ENCODE measurements at places on chromosomes 1 and 21.

DNA sequence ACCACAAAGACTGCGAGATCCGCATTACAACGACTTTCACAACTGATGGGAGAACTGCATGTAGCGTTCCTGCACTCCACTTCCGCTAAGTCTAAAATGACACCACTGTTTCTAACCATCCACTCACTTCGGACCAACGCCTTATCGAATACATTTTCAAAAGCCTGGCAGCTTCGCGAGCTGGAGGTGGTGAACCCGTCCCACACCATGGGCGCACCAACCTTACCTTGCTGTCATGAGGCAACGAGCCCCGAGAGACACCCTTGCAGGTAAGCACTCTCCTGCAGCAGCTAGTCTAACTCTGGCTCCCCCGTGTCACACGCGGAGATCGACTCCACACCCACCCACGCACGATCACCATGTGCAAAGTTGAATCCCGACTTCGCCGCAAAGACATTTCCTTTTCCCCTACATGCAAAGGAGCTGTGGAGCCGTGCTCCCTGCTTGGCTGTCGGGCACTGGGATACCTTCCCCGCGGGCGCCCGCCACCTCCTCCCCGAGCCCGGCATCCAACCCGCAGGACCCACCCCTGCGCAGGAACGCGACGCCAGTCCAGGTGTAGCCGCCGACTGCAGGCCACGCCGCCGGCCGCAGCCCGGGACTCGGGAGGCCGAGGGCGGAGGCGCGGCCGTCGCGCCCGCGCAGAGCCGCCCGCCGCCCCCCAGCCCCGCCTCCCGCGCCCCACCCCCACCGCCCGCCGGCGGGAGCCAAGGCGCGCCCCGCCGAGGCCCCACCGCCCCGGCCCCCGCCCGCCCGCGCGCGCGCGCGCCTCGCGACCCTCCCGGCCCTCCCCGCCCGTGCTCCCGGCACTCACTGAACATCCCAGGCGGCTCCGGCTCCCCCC is 629 bp downstream of the TAF5L start:
- DNase-seq: no peak

GRCh38 chr1:42442662-42443061 is 13.2 kb downstream of the ZMYND12 start:
- no peak for DNase-seq

GRCh38 chr1:18802231-18802630 is 57.2 kb downstream of the TAS1R2 start:
- DNase-seq: no peak

- no peak for DNase-seq
These were observed 17.2 kb upstream of the SLAMF6 start for GRCh38 chr1:160539990-160540858.

DNA sequence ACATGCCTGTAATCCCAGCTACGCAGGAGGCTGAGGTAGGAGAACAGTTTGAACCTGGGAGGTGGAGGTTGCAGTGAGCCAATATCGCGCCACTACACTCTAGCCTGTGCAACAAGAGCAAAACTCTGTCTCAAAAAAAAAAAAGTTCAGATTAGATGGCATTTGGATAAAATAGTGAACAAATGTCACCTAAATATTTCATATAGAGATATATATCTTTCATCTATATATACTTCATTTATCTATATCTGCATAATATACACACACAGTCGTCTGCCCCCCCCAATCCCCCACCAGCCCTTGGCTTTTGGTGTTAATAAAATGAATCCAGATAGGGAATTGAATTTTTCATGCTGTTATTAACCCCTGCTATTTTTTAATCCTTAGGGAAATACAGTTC is 5.0 kb downstream of the PPP1R15B start:
- DNase-seq: no peak

- DNase-seq: no peak
These were observed 124.2 kb downstream of the CACNA1E start for GRCh38 chr1:181607524-181607923.

DNA sequence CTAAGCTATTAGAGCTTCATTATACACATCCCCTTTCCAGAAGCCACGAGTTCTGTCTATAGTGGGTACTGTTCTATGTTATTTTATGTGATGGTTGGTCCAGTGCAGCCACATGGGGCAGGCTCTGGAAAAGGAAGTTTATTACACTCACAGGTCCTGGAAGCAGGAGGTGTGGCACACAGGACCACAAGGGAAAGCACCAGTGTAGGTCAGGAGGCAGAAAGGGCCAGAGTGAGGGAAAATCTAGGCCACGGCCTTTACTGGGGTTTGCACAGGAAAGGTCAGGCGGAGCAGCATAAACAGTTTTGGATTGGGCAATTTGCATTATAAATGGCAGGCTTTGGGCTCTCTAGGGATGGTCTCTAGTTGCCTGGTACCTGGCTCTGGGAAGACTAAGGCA is 21.8 kb upstream of the CNIH3 start:
- no peak for DNase-seq

DNA sequence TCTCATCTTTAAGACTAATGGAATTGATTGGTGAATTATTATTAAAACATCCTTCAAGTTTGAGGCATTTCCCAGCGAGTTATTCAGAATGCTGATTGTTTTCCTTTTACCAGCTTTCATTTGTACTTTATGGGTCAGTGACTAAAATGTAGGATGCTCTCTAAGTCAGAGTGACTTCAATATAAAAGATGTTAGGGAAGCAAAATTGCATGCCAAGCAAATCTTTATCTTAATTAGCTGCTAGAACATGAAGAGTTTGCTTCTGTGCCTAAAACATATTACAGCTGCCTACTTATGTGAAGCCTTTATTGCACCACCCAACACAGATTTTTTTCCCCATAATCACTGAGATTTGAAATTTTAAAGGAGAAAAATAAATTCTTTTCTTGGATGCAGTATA is 79.8 kb upstream of the CYYR1 start:
- no peak for DNase-seq

GRCh38 chr1:166947398-166948043 is 27.8 kb downstream of the ILDR2 start:
- peak; percentile 61 for DNase-seq

DNA sequence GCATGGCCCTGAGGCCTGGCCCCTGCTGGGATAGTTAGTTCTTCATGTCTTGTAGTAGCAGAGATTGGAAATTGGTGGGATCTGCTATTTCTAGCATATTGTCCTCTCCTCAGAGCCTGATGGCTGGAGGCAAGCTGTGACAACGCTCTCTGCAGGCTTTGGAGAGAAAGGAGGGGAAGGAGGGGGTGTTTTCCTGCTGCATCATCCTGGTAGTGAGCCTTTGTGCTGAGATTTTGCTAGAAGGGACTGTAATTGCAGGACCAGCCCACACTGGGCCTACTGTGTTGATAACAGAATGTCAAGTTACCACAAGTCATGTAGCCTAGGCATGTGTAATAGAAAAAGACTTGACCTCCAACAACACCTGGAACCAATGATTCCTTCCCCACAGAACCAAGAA is 351.0 kb downstream of the SIPA1L2 start:
- DNase-seq: no peak

DNA sequence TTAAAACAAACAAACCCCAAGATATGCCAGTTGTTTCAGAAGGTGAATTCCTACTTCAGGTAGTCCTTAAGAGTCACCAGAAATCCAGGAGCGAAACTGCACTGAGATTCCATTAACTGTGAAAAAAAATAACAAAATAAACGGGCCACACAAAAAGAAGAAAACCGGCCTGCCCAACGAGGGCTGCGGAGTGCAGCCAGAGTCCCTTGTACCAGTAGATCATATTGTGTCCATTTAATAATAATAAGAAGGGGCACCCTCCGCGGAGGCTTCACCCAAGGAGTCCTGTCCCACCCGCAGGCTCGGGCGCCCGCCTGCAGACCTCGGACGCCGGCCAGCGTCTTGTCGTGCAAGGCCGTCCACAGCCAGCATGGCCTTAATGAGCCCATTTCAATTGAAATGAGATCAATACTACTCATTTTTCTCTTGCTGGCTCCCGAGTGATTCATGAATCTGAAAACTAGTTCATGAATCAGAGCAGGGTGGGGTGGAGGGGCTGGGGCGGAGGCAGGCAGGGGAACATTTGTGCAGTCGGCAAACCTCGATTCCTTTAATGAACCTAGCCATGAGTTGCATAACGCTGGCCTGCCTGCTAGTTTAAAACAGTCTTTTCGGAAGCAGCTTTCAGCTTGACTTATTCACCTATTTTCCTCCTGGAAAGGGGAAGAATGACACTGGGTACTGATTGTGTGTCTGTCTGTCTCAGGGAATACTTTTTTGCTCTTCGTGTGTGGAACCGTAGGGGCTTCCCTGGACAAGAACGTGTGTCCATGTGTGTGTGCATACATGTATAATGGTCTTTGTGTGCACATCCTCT is 113.1 kb upstream of the IRF2BP2 start:
- DNase-seq: no peak

DNA sequence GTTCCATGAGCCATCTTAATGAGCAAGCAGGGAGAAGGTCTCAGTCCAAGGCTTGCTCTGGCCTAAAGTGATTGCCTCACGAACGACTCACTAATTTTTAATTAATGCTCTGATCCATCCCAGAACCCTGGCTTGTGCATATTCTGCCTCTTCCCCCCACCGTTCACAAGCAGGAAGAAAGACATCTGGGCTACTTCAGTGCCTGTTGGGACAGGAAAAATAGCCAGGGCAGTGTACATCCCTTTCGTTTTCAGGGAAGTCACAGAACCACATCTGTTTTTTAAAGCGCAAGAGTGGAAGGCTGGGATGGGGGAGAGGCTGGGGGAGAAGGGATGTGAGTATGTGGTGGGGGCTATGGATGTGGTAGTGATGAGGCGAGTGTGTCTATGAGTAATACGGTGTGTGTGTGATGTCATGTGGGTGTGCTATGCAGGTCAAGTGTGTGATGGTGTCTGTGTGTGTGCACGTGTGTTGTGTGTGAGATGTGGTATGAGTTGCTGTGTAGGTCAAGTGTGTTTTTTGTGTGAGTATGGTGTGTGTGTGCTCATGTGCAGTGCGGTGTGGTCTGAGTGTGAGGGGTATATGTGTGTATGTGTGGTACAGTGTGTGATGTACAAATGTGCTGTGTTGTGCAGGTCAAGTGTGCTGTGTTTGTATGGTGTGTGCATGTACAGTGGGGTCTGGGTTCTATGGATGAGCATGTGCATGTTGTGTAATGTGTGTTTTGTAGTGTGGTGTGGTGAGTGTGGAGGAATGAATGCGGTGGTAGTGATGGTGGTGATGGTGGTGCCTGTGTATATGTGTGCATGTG is 64.9 kb upstream of the SYT6 start:
- no peak for DNase-seq

GRCh38 chr1:156908541-156908940 is 11.9 kb upstream of the LRRC71 start:
- DNase-seq: no peak

- no peak for DNase-seq
These were observed 32.4 kb downstream of the SLC19A1 start for GRCh38 chr21:45509566-45510465.

DNA sequence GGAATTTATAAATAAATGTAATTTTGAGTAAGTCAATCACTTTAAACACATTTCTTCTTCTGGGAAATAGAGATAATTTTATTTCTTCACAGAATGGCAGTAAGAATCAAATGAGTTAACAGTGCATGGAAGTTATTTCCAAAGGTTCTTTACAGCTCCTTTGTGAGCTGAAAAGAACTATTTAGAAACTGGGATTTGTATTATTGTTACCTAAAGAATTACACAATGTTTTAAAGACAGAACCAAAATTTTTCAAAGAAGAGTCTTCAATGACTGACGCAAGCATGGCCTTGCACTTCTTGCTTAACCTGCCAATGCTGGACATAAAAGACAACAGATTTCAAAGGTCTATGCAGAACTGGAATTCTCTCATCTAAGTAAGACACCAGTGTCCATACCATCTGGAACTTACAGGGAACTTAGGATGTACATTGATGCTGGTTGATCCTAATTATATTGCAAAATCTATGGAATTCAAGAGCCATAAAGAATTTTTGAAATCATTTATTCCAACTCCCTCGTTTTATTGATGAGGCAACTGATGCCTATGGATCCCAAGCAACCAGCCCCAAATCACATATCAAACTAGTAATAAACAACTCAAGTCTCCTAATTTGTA is 2.7 kb downstream of the COLGALT2 start:
- no peak for DNase-seq

- no peak for DNase-seq
These were observed 19.0 kb upstream of the RGS2 start for GRCh38 chr1:192789871-192790270.

GRCh38 chr1:32100359-32100758 is 7.5 kb upstream of the KPNA6 start:
- DNase-seq: no peak

DNA sequence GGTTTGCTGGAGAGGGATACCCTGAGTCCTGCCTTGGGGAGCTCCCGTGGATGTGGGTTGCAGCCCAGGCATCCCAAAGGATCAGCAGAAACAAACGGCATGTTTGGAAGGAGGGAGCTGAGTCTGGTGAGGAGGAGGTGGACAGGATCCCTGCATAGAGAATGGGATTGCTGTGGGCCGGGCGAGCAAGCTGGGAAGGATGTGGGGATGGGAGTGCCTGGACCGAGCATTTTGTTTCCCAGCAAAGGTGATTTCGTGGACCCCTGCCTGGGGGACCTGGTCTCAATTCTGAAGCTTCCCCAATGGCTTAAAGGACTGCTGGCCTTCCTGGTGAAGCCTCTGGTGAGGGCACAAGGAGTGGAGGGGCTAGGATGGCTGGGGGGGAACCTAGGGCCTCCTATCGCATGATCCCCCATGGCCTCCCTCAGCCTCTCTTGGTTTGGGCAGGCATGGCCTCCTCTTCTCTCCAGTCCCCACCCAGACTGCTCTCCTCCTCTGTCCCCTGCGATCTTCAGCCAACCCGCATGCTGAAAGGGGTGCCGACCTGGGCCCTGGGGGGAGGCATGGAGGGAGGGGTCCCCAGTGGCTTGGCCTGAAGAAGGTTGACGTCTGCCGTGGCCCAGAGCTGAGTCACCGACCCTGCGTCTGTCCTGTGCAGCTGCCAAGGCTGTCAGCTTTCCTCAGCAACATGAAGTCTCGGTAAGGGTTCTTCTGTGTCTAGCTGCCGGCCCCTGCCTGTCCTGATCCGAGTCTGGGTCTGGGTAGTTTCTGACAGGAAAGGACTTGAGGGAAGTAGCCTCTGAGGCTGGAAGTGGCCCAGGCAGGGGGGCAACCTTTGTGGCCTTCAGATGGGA is 16.3 kb downstream of the FAAH start:
- DNase-seq: no peak

DNA sequence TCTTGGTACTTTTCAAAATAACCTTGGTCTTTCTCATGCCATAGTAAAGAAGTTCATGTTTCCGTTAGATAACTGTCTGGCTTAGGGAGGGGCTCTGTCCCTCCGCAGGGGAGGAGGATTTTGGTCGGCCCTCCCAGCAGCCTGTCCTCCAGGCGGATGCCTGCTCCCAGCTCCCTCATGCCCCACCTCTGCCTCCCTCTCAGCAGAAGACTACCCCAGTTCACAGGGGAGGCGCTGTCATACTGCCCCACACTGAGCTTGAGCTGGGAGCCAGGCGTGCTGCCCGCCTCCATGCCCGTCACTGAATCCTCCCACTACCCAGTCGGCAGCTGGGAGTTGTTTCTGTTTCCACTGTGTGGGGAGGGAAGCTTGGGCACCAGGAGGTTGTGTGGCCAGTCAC is 127.3 kb downstream of the CAMTA1 start:
- no peak for DNase-seq

- DNase-seq: no peak
These were observed 24.4 kb upstream of the TARBP1 start for GRCh38 chr1:234503193-234504050.

GRCh38 chr1:83318366-83318765 is 680.6 kb downstream of the TTLL7 start:
- DNase-seq: no peak

GRCh38 chr1:93871366-93871765 is 7.6 kb downstream of the DNTTIP2 start:
- no peak for DNase-seq

- DNase-seq: no peak
These were observed 298.7 kb upstream of the USP25 start for GRCh38 chr21:15431053-15431452.

GRCh38 chr1:178266619-178267066 is 172.7 kb downstream of the RASAL2 start:
- DNase-seq: no peak
